ENCODE measurements at places on chromosomes 2 and 18.

- DNase-seq, result no peak
Measured at GRCh38 chr2:25809646-25810045, 68.6 kb downstream of the ASXL2 start.

DNA sequence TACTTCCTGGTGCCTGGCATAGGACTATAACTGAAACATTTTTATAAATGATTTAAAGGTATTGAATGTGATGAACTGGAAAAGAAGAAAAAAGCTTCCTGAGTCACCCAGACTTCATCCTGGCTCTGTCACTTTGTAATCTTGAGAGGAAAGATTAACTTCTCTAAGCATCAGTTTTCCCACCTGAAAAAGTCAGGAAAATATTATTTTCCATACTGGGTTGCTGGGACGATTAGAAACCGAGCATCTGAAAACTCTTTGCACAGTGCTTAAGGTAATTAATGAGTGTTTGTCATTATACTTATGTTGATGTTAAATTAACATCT, 71.8 kb downstream of the FMNL2 start:
- DNase-seq, result no peak

GRCh38 chr2:183179156-183179555, 54.9 kb downstream of the NUP35 start:
- no peak for DNase-seq

DNA sequence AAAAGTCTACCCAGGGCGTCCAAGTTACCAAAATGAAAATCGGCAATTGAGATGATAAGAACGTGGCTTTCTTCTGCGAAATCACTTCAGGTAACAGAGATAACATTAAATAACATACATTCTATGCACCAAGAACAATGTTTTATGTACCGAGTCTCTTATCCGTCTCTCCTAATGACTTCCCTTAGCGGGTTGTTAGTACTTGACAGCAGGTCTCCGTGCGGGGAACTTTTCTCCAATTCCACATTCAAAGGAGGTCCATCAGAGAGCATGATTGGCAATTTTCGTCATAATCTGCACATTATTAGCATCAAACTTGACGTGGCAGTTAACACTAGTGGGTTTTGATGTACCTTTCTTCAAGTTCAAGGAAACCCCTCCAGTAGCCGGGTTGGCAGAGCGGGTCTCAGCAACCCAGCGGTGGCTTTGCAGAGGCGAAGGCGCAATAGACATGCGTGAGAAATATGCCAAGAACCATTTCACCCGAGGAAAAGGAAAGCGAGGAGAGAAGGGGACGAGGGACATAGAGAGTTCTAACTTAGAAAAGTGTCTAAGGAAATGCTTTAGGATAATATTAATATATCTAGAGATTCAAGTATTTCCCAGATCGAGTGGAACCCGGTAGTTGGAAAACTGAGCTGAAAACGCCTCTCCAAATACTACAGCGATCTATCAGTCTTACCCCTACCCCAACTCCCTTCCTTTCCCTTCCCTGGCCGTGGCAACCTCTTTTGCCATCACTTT, 5.0 kb downstream of the EVX2 start:
- no peak for DNase-seq

- DNase-seq, result no peak
Measured at GRCh38 chr2:240359695-240360094, 75.8 kb upstream of the GPC1 start.

GRCh38 chr2:168635065-168635577, 167.3 kb upstream of the NOSTRIN start:
- DNase-seq, result no peak

DNA sequence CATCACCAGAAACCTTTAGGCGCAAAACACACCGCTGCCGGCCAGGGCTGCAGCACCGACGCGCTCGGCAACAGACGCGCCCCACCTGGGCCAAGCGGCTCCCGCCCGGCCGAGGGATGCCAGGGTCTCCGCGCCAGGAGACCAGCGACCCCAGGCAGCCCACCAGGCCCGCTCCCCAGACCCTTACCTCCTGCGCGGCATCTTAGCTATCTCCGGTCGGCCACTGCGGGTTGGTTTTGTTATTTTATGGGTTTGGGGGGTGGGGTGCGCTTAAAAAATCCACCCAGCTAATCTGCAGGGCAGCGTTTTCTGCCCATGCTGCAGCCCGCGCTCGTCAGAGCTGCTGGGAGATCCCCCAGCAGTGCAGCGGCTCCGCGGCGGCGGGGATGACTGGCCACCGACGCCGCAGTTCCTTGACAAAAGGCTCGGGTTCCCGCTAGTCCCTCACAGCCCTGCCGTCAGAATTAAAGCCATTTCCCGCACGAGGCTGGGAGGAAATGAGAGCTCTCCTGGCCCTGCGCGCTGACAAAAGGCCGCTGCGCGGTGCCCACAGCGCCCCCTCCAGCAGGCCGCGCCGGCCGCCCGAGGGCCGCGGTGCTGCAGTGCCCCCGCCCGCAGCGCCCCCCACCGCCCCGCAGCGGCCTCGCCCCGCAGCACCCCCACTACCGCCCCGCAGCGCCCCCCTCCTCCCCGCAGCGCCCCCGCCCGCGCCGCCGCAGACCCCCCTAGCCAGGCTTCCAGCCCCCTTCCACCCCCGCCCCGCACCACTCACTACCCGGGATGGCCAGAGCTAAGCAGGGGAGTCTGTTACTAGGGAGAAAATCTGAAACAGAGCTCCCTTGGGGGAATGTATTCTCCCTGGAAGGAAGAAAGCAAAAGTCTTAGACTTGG, at the start of gene ADD2:
Gene ADD2, minus strand, starts transcription at position 502 of the 891 bp plus-strand sequence. CDS start 61,792 bp downstream, outside the sequence.
- DNase-seq, result peak; percentile 56

Measured in activated T-cell treated with anti-CD3 and anti-CD28 coated beads, Interleukin-2, amount 50 U/mL, for 1 hour (primary cell).